Stimulated activated CD4-positive, alpha-beta T cell treated with anti-CD3 and anti-CD28 coated beads, Interleukin-1b, Interleukin-23, amount 100 ng/mL, for 1 hour (primary cell): ENCODE measurements at places on chromosomes 11 and 22.

GRCh38 chr11:33507356-33507755 is 193.3 kb downstream of the C11orf91 start:
- no peak for DNase-seq

- no peak for DNase-seq
Observed at GRCh38 chr11:86588566-86589090, 83.8 kb downstream of the ME3 start.

DNA sequence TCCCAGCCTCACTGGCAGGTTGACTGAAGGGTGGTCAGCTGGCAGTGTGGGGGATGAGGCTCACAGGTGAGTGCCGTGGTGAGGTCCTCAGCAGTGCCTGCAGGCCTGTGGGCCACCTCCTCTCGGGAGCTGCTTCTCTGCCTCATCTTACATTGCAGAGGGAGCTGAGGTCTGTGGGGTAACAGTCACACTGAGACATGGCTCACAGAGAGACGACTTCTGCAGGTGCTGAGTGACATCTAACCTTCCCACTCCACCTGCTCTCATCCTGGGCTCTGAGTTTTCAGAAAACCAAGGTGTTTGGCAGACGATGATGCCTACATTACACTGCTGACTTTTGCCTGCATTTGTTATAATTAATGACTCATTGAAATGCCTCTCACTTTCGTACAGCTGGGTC is 8.8 kb upstream of the SLC5A1 start:
- DNase-seq, result no peak

GRCh38 chr11:65432686-65433582 is 10.3 kb downstream of the NEAT1 start:
- no peak for DNase-seq

DNA sequence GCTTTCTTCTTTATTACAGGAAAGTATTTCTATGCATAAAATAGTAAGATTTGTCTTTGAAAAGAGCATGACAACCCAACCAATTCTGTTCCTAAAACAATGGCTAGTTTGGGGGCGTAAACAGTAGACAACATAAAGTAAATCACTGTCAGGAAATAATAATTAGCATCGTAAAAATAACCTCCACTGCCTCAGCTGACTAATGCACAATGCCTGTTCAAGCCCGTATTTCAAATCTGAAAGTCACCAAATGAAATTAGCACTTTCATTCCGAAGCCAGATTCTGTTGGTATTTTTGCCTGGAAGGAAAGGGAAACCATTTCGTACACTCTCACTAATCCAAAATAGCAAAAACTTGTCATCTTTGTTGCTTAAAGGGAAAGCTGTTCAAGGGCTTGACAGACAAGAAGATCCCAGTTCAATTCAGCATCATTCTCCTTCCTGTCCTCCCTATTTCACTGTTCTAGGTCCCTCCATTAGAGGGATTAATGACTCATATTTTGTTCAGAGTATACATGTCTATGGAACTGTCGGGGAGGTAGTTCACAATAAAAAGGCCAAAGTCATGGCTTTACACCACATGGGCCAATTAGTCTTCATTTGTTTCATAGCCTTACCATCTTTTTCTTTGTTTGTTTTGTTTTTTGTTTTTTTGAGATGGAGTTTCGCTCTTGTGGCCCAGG is 154.7 kb downstream of the CADM1 start:
- DNase-seq, result no peak

- DNase-seq, result no peak
Observed at GRCh38 chr11:117822074-117823033, 2.2 kb downstream of the FXYD2 start.

DNA sequence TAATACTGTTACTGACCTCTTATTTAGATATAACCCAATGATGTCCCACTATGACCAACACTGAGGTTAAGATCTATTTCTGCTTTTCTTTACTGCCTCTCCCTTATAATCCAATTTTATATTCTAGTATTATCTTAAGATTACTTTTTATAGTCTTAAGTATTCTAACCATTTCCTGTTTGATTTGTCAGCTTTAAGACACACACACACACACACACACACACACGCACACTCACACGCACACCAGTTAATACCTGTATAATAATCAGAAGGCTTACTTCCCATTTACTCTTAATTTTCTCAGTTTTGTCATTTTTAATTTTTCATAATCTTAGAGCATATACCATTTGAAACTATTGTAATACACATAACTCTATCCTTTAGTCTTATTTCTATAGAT is 226.0 kb upstream of the C11orf87 start:
- no peak for DNase-seq

- DNase-seq, result no peak
Observed at GRCh38 chr11:43267856-43268580, 43.8 kb upstream of the API5 start.

DNA sequence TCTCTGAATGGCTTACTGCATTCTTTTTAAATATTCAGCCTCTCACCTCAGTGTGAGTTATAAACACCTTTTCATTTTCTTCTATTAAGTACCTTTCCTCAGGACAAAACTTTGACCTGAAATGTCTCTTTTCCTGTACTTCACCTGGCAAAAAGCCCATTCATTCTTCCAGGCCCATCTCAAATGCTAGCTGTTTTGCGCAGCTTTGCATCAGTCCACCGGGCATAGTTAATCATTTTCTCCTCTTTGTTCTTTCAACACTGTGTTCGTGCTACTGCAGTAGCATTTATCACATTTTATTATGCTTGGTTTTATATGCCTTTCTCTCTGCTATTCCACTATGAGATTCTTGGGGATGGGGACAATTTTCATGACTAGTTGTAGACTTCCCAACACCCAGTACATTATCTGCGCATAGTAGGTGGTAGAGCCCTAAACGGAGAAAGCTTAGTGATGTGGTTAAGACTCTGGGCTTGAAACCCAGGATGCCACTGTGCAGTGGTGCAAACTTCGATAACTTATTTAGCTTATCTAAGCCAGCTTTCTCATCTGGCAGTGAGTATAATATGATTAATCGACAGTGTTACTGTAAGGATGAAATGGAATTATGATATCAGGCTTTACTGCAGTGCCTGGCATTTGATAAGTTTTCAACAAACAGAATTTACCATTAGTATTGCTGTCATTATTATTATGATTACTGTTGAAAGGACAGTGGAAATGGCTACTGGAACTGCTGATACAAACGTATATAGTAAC is 695.7 kb downstream of the NELL1 start:
- DNase-seq, result no peak

GRCh38 chr11:16000065-16000464 is 356.3 kb downstream of the SOX6 start:
- DNase-seq, result no peak

- DNase-seq, result no peak
Observed at GRCh38 chr11:64833509-64833908, 10.9 kb downstream of the CDC42BPG start.

DNA sequence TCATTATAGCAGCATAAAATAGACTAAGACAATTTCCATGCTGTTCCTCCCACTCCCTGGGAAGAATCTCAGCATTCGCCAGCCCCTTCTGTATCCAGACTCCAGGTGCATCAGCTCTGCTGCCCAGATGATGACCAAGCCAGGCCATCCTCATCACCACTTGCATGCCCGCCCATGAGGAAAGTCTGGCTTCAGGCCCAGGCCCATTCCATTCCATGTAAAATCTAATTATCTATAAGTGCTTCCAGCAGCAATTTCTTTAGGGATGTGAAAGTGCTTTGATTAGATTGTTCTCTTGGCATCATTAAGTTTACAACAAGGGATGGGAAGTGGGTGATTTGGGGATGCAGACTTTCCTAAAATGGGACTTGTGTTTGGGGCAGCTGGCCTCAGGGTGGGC is 100.3 kb downstream of the INSC start:
- no peak for DNase-seq

DNA sequence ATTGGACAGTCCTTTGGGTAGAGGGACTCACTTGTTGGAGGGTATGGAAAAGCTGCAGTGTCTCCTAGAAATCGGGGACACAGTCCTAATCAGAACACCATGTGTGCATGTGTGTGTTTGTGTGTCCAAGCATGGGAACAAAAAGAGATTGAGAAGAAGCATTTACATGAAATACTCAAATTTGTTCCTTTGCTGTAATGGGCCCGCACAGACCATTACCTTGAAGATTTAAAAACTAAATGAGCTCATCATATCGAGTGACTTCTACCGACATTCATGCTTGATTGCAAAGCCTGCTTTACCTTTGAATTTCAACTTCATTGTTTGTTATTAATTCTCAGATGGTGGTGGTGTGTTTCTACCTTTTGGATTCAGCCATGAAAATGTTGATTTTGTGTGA is 106.9 kb downstream of the ZBTB16 start:
- no peak for DNase-seq

DNA sequence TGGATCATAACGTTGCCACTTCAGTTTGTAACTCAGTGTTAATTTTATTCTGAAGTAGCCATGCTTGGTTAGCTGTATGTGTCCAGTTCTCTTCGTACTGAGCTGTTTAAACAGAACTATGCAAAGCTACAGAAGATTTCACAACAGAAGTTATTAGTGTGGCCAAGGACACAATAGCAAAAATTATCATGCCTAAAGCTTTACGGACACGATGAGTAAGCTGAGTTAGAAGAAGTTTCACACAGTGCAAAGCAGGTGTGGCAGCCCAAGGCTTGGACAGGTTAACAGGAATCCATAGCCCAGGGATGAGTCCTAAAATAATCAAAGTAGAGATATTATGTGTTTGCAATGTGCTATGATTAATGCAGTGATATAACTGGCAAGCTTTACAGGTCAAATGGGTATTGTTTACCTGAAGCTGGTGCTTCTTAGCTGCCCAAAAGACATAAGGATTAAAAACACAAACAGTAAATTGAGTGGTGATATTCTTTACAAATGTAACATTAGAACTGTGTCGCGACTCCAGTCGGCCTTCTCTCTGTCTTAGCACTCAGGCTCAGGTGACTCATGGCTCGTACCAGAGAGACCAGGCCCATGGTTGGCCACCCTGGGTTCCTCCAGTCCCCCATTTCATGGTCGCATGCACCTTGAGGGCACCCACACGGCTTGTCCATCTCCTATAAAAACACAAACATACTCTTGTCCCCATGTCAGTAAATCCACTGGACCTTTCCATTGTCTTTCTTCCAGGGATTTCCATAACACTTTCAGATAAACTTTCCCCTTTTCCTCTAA is 35.5 kb upstream of the NCAM1 start:
- no peak for DNase-seq

- no peak for DNase-seq
Observed at GRCh38 chr11:111409915-111410314, 30.8 kb upstream of the POU2AF1 start.

DNA sequence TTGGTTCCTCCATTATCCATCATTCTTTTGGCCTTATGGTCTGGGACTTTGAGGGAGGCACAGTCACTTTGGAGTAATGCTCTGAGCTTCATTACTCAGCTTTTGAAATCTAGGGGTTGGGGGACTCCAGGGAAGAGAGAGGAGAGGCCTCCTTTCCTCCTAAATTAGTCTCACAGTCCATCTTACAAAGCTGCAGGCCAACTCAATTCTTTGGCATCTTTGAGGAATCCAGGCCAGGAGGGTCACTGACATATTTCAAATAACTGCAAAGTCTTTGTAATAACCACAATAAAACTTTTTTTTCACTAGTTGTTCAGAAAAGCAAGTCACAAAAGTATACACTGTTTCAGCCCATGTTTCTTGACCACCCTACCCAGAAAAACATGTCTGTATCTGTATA is 73.3 kb upstream of the FAR1 start:
- DNase-seq, result no peak

DNA sequence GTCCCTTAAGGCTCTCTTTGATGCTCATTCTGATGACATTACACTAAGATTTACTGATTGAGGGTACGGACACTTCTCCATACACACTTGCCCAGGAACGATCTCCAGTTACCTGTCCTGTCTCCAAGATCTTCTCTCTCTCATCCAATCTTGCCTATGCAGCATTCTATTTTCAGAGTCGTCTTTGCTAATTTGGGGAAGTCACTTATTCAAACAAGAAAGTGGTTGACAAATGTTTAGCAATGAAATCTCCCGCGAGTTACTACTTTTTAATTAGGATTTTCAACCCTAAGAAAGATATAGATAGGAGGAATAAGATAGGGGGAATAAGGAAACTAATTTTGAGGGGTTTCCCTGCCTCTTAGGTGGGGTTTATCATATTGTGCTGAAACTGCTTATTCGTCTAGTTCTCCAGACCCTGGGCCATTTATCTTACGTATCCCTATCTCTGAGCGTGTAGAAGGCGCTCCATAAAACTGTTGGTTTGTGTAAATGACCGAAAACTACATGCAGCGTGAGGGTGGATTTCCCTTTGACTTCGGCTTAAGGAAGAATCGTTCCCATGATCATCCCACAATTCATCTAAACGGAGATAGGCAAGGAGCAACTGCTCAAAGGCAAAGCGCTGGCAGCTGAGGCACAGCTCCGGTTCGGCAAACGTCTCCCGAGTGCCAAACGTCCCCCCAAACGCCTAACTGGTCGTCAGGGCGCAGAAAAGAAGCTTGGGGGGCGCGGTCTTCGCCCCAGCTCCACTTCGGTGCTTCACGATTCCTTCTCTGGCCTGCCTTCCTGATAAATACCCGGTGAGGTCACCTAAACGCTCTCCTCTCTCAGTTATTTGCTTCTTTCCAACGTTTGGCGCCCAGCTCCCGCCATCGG is 804 bp downstream of the APIP start:
- no peak for DNase-seq
